ENCODE measurements at places on chromosomes 2 and 18.

- DNase-seq, result no peak
Measured at GRCh38 chr2:171191021-171191420, 30.3 kb upstream of the TLK1 start.

- DNase-seq, result no peak
Measured at GRCh38 chr2:6944555-6944954, 27.3 kb downstream of the RNF144A start.

DNA sequence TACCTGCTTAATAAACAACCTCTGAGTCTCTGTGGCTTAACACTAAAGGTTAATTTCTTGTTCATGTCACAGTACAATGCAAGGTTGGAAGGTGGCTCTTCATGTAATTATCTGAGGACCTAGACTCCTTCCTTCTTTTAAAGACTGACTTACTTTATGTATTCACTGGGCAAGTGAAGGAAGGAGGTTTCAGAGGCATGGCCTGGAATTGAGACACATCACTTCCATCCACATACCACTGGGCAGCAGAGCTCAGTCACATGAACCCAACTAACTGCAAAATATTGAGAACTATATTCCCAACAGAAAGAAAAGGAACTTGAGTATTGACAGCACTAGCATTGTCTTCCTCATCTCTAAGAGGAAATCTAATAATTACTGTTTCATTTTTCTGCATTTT lies 57.5 kb upstream of the FN1 start:
- no peak for DNase-seq

GRCh38 chr18:48405978-48406377 lies 3.2 kb downstream of the ZBTB7C start:
- DNase-seq, result no peak

DNA sequence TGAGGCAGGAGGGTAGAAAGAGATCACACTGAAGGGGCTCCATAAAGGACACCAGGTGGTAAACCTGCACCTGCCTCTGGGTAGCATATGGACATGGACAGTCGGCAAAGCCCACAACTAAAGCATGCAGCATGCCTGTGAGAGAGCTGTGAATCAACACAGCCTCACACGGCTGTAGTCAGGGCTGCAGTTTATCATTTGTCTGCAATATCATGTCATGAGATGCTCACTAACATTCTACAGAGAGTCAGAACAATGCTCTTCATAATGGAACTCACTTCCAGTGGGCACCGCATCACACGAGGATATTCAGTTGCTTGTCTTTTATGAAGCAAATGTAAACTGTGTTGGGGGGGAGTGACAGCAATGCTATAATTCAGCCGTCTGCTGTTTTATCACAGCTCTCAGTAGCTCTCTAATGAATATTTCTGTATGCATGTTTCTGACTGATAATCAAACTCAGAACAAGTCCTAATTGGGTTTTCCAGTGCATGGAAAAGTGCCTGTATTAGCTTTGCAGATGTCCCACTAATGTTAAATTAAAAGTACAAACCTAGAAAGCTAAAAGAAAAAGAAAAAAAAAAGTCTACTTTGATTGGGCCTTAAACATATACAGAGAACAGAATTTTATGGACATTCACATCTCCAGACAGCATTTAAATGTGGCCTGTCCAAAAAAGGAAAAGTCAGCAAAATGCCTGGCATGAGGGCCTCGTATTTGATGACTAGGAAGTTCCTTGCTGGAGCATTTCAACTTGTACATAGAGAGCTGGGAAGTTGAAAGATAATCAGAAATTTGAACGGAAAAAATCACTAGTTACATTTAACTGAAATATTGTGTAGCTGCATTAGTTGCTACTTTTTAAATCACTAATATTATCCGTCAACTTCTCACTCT lies 406.1 kb upstream of the SOX11 start:
- no peak for DNase-seq

DNA sequence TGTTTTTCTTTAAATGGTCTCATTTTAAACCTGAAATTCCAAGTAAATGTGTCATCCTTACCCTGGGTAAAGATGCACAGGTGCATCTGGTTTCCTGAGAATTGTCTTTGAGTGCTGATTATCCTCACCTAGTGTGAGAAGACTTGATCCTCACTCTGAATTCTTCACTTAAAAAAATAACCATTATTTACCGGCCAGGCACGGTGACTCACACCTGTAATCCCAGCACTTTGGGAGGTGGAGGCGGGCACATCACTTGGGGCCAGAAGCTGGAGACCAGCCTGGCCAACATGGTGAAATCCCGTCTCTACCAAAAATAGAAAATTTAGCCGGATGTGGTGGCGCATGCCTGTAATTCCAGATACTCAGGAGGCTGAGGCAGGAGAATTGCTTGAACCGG lies 9.9 kb upstream of the WNT6 start:
- no peak for DNase-seq

GRCh38 chr2:196143730-196144131 lies 27.6 kb downstream of the STK17B start:
- DNase-seq, result no peak

GRCh38 chr2:100730290-100730868 lies 89.6 kb upstream of the NPAS2 start:
- DNase-seq, result peak; percentile 69
